ENCODE measurements at places on chromosomes 1 and 21.

GRCh38 chr1:63124666-63125191 lies 197.6 kb upstream of the FOXD3 start:
- DNase-seq, result no peak

GRCh38 chr1:101071470-101071891 lies 45.9 kb upstream of the DPH5 start:
- no peak for DNase-seq

- DNase-seq, result no peak
These were observed 84.8 kb upstream of the BTG3 start for GRCh38 chr21:17697473-17697872.

DNA sequence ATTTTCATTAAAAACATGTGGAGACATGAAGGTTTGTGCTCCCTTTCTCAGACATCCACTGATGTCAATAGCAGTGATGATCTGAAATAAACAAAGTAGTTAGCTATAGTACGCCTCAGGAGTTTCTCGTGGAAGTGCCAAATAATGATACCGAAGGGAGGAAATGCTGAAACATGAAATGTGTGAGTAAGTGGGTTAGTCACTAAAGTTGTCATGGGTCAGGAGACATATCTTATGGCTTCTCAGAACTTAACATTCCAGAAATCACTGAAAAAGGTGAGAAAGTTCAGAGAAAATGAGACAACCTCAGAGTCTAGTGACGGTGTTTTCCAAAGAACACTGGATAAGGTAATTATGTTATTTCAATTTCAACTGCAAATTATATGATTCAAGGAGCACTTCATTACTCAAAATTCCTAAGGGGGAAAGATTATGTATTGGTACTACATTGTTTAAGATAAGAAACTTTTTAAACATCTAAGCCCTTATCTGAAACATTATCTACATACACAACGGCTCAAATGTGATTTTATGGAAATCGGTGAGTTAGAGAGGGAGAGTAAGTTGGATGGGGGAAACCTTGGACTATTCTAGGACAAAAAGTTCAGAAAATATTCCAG lies 20.6 kb downstream of the NIBAN1 start:
- DNase-seq, result no peak

GRCh38 chr1:201369209-201369608 lies 8.3 kb downstream of the TNNT2 start:
- DNase-seq, result peak; percentile 40

GRCh38 chr21:33657124-33657820 lies 15.0 kb downstream of the ITSN1 start:
- DNase-seq, result no peak

- DNase-seq, result peak; percentile 65
These were observed 617 bp downstream of the KIRREL1 start for GRCh38 chr1:157993918-157994605.

GRCh38 chr1:183553764-183554163 lies 36.5 kb downstream of the NCF2 start:
- no peak for DNase-seq

DNA sequence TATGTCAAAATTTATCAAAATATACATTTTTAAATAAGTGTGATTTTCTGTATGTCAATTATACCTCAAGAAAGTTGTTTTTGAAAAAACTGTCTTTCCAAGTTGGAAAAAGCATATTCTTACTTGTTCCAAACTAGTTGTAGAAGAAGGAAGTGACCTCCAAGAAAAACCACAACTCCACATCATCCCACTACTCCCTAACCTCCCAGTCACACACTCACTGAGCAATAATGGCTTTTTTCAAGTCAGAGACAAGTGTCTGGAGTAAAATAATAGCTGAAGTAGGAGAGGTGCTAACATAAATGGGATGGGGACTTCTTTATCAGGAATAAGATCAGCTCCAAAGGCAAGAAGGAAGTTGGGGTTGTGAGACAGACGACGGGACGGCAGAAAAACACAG lies 13.4 kb downstream of the EPRS1 start:
- no peak for DNase-seq

DNA sequence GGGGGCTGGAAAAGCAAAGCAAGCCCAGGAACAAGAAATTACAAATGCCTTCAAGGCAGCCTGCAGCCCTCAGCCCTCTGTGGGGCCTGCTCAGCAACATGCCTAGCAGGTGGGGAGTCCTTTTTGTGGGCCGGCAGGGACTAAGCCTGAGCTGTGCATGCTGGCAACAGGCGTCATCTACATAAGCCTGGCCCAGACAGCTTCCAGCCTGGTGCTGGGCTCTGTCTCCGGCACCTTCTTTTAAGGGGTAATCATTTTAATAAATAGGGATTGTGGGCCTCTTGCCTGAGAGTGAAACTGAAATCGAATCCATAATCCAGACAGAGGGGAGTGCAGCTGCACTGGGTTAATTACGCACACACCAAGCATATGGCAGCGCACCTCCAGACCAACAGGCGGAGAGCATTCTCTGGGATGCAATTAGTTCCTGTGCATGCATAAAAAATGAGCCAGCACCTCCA lies 96.6 kb downstream of the DDX20 start:
- no peak for DNase-seq

DNA sequence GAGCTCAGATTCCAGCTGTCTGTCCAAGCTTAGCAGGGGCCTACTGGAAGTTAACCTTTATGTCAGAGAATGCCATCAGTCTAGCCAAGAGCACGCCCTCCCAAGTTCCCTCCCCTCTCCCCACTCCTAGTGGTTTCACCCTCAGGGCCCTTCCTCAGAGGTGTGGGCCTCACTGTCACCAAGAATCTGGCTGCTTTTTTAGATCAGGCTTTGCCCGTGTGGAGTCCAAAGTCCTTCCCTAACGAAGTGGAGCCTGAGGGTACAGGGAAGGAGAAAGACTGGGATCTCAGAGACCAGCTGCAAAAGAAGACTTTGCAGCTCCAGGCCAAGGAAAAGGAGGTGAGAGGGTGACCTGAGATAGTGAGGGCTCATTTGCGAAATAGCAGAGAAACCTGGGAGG lies 4.1 kb downstream of the C1orf74 start:
- no peak for DNase-seq

- no peak for DNase-seq
These were observed 26.5 kb downstream of the ACTA1 start for GRCh38 chr1:229407206-229408026.

DNA sequence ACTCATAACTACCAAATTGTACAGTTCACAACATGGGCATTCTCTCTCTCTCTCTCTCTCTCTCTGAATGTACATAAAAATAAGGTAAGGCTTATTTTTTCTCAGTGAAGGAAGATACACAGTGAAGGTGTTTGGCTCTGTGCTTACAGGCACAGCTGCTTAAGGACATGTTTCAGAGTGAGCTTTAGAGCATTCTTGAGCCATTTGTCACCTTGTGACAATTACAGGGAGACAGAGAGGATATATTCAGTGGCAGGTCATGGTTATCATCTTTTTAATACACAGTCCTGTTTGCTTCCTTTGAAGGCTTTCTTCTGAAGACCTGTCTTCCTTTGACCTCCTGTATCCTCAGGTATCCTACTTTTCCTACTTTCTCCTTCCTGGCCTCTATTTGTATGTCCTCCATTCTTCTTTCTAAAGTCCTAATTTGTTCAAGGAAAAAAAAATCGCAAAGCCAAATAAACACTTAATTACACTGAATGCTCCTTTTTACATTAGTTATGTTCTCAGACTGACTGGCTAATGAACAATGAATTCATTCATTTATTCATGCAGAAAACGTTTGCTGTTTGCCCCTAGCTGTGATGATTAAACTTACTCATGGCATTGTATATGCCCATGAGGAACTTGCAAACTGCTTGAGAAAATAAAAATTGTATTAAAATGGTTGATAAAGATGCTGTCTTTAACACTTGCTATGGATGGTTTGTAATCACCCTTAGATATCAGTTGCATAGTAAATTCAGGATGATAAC lies 33.4 kb downstream of the HSD17B7 start:
- DNase-seq, result no peak

DNA sequence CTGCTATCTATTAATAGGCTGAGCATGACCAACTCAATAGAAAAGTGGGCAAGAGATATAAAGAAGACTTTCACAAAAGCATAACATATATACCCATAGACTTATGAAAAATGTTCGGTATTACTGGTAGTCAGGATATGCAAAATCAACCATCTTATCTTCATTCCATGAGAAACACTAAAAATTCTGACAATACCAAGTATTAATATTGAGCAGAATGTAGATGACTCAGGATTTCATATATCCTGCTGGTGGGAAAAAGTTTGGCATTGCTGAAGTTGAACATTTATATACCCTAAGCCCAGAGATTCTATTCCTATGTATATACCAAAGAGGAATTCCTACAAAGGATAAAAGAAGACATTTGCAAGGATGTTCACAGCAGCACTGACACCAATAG lies 138.3 kb downstream of the CLEC20A start:
- DNase-seq, result no peak

DNA sequence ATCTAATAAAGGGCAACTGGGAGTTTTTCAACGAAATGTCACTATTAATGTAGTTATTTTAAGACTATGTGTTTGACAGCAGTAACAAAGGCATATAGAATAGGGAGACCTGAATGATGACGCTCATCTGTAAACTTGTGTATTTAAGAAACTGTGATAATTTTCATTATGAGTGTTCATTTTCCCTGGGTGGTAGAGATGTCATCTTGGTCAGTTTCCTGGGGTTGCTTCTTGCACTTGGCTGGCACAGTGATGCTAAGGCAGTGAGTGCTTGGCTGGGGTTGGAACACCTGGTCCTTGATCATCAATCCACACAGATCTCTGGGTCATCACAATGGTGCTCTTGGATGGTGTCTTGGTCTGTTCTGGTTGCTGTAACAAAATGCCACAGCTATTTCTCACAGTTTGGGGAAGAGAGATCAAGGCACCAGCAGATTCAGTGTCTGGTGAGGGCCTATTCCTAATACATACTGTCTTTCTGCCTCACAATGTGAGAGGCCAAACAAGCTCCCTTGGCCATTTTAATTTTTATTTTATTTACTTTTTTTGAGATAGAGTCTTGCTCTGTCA lies 7.9 kb upstream of the SMYD2 start:
- DNase-seq, result no peak

- no peak for DNase-seq
These were observed 361.7 kb downstream of the PDE4B start for GRCh38 chr1:66154394-66154793.

DNA sequence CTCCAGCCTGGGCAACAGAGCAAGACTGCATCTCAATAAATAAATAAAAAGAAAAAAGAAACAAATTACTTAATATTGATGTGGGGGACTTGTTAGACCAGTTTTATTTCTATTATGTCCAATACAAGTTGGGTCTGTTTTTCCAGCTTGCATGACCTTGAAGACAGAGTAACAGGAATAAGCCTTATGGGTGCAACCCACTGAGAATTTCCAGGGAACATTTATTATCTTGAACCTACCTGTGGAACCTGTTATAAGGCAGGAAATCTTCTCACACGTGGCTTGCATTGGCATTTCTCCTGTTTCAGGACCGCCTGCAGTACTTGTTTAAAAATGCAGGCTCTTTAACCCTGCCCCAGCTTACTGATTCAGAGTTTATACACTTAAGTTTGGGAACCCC lies 64.0 kb downstream of the ZBTB17 start:
- no peak for DNase-seq

- DNase-seq, result no peak
These were observed 53.0 kb downstream of the IER5 start for GRCh38 chr1:181141431-181141910.

GRCh38 chr1:150971583-150972416 lies 2.8 kb downstream of the CERS2 start:
- no peak for DNase-seq

GRCh38 chr1:68234094-68234493 lies 1.8 kb upstream of the WLS start:
- no peak for DNase-seq

DNA sequence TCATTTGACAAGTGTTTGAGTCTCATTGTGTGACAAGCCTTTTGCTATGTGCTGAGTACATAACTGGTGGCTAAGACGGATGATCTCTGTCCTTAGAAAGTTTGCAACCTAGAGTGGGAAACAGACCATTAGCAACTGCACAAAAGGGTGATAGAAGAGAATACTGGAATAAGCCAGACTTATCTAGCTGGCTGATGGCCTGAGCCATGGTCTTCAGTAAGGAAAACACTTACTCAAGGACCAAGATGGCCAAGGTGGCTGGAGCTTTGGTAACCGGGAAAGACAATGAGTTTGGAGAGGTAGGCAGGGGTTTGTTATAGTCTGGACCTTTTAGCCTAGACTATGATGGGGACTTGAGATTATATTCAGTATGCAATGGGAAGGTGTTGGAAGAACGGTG lies 1.6 kb upstream of the TAF12 start:
- no peak for DNase-seq

- peak; percentile 87 for DNase-seq
These were observed 52.0 kb downstream of the SLC9A1 start for GRCh38 chr1:27102707-27103468.

GRCh38 chr1:6385488-6386191 lies 7.9 kb downstream of the ACOT7 start:
- DNase-seq, result peak; percentile 59

DNA sequence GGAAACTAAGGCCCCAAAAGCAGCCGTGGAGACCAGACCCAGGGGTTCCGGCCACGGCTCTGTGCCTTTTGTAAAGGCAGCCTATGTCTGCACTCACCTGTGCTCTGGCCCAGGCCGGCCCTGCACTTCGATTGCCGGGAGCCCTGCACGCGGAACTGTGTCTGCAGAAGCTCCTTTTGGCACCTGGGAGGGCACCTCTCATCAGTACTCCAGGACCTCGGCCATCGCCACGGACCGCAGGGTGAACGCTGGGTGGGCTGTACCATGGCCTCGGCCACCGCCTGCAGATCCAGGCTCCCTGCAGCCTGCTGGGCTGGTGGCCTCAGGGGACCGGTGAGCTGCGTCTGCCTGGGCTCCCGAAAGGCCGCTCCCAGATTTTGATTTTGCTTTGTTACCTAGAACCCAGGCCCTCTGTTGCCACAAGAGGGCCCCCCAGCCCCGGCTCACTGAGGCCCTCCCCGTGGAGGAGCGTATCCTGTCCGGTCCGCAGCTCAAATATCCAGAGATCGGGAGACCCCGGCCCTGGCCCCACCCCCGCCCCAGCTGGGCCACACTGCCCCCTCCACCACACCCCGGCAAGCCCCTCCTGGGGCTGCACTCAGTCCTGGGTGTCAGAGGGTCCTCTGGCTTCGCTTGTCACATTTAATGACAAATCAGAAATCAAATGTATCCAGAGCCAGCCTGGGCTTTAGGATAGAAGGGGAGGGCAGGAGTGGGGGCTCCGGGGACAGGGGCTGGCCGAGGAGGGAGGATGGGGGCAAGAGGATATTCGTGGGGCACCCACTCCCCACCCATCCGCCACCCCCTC lies 60.2 kb upstream of the PDE9A start:
- peak; percentile 85 for DNase-seq

DNA sequence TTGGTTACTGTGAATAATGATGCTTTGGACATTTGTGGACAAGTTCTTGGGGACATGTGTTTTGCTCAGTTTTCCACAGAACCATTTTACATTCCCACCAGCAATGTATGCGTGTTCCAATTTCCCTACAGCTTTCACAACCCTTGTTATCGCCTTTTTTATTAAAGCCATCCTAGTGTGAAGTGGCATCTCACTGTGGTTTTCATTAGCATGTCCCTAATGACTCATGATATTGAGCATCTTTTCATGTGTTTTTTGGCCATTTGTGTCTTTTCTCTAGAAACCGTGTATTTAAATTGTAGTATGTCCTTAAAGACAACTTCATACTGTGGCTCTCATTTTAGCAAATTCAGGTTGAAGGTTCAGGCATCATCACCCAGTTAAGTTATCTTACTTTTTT lies 132.1 kb downstream of the TGFBR3 start:
- no peak for DNase-seq

Data from right hindlimb (tissue), 1 donor.